ENCODE measurements at places on chromosomes 11 and 22.
A peak's percentile ranks its signal among the peaks of the same experiment; 100 is the strongest.

- no peak for DNase-seq
These were observed 128.4 kb downstream of the BUD13 start for GRCh38 chr11:116644201-116644940.

GRCh38 chr11:15969281-15969680, 387.1 kb downstream of the SOX6 start:
- no peak for DNase-seq

DNA sequence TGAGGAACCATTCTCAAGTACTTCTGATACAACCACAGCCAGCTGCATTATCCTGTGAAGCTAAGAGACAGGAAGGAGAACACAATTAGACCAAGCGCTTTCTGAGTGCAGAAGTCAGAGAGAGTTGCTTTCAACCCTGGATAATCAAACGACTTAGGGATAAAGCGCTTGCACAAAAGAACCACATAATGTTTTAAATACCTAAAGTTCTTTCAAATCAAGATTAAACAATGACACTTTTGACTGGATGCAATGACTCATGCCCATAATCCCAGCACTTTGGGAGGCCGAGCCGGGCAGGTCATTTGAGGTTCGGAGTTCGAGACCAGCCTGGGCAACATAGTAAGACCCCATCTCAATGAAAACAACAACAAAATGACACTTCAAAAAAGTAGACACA, 145.1 kb downstream of the SWAP70 start:
- DNase-seq, result no peak

GRCh38 chr22:49712195-49712791, 115.4 kb downstream of the BRD1 start:
- DNase-seq, result peak; percentile 55

- no peak for DNase-seq
These were observed 121.7 kb upstream of the CHORDC1 start for GRCh38 chr11:90344546-90344945.

GRCh38 chr11:66885950-66886440, 29.1 kb downstream of the LRFN4 start:
- no peak for DNase-seq

GRCh38 chr22:20212754-20213699, 55.1 kb downstream of the RTN4R start:
- DNase-seq, result no peak

- DNase-seq, result no peak
These were observed 107.2 kb downstream of the MPPED2 start for GRCh38 chr11:30478923-30479322.

GRCh38 chr11:47067401-47067800, 109.3 kb downstream of the ARFGAP2 start:
- DNase-seq, result no peak

DNA sequence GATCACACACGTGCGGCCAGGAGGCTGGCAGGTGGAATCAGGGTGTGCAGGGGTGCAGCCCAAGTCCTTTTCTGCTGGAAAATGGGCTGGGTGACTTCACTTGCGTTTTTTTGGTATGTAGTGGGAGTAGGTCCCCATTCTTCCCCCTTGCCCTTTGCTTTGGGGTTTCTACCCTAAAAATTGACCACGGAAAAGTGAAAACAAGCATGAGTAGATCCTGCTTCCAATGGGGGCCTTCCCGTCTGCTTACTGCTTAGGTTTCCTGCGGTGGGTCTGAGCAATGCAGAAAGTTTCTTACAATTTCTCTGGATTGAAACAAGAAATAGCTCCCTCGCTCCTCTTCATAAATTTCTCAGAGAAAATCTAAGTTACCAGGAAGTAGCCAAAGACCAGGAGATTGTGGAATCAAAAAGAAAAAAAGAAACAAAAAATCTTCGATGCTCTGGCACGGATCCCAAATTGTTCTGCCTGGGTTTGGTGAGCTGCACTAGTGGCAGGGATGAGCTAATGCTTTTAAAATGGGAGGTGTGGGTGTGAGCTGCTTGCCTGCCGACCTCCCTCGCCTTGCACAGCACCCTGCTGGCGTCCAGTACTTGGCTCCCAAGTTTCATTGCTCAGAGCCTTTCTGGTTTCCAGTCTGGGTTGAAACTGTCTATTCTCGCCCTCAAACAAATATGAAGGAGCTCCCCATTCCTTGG, 2.4 kb downstream of the TIMP3 start:
- DNase-seq, result no peak

DNA sequence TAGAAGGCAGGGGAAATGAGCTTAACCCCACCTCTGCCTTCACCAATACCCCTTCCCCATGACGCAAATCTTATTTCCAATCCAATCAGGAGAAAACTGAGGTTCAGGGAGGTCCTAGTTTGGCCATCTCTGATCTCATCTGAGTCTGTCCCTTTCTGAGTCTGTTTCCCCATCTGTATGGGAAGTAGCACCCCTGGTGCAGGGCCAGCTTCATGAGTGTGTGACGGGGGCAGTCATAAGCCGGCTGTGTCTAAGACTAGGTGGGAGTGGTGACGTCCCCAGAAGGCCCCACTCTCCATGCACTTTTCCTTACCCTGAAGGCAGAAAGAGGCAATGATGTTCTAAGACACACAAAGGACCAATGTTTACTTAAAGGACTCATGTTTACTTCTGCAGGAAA, 72.3 kb downstream of the MN1 start:
- DNase-seq, result no peak

GRCh38 chr22:38645430-38645829, 10.8 kb downstream of the FAM227A start:
- no peak for DNase-seq

DNA sequence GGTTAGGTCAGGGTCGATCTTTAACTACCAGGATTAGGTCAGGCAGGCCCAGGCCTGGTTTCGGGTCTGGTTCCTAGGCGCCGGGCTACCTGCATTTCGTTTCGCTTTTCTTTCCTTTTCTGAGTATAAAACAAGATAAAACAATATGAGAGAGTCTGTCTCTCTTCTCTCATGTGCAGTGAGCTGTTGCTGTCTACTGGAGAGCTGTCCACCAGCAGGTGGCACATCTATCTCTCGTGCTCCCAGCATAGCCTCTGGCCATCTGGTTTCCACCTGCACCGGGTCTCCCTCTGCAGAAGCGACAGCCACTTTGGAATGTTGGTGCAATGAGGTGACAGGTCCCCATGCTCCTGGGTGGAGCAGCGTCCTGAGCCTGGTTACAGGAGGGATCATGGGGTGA, 27.6 kb downstream of the RIBC2 start:
- DNase-seq, result peak; percentile 62

GRCh38 chr22:38829485-38829884, 14.3 kb downstream of the NPTXR start:
- DNase-seq, result no peak

GRCh38 chr11:109856928-109857327, 236.3 kb upstream of the ZC3H12C start:
- DNase-seq, result no peak

GRCh38 chr22:19957445-19957844, 15.8 kb upstream of the TXNRD2 start:
- DNase-seq, result no peak

DNA sequence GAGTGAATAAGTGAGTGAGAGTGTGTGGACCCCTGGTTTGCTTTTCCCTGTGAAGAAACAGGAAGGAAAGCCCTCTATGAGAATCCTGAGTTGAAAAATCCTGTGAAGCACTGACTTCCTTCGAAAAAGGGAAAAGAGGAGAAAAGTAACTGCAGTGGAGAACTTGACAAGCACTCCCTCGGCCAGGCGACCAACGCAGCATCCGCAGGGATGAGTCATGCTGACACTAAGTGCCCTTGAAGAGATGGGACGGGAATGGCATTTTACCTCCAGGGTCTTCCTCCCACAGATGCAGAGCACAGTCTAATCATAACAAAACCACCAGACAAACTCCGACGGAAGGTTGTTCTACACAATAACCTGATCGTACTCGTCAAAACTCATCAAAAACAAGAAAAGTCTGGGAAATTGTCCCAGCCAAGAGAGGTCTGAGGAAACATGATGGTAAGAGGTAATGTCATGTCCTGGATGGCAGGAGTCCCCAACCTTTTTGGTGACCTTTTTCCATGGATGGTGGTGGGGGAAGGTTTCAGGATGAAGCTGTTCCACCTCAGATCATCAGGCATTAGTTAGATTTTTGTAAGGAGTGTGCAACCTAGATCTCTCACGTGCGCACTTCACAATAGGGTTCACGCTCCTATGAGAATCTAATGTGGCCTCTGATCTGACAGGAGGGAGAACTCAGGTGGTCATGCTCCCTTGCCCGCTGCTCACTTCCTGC, 132.2 kb upstream of the B3GAT1 start:
- no peak for DNase-seq
